Kidney tubule cell (primary cell): ENCODE measurements at places on chromosomes 16 and 17.

DNA sequence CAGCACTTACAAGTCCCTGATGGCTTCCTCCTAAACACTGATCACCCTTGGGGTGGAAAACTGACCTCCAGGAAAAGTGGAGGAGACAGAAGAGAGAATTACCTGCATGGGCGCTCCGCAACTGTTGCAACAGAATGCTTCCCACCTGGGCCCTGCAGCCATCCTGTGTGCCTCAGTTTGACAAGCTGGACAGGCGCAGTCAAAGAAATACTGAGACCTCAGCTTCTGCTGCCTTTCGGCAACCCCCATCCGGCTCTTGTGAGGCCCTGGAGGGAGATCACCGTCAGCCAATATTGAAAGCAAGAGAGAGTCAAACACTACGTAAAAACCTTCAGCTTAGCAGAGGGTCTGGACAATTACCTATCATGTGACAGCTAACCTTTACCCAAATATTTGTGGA is 24.8 kb downstream of the SERPINF1 start:
- no peak for DNase-seq

DNA sequence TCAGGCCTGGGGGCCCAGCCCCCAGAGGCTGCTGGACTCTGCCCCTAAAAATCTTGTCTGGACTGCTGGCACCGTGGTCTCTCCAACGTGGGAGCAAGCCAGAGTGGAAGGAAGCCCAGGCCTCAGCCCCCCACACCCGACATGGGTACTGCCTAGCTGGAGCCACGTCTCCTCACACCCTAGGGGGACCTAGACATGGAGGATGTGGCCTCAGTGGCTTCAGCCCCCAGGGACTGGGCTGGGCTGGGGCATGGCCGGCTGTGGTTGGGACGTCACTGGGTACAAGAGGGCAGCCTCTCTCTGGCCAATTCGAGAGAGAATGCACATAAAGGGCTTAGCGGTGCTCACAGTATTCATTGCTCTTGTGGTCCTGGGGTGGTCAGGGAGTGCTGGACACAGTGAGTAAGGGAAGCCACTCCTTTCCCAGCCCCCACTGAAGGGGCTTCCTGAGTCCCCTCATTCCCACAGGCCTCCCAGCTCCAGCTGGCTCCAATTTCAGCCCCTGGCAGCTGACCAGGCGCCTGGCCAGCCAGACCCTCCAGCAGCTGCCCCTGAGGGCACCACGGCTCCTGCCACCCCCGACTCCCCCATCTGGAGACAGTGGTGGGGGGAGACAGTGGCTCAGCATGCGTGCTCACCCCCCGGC is 1.1 kb downstream of the CDH15 start:
- DNase-seq: no peak

DNA sequence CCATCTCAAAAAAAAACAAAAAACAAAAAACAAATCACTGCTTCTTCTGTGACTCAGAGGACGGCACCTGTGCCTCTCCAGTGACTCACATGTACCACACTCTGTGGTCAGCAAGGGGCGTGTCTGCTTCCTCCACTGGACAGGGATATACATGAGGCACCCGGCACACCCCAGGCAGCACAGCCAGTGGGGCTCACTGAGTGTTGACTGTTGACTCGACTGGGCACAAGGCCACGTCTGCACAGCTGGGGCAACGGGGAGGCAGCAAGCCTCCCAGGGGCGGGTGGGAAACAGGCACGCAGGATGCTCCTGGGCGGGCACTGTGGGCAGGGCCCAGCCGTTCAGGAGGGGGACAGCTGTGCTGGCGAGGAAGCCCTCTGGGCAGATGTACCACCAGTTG is 64.1 kb downstream of the TIMM22 start:
- peak; percentile 98 for DNase-seq

- peak; percentile 34 for DNase-seq
These were observed 22.1 kb downstream of the TMC7 start for GRCh38 chr16:19005561-19006445.

DNA sequence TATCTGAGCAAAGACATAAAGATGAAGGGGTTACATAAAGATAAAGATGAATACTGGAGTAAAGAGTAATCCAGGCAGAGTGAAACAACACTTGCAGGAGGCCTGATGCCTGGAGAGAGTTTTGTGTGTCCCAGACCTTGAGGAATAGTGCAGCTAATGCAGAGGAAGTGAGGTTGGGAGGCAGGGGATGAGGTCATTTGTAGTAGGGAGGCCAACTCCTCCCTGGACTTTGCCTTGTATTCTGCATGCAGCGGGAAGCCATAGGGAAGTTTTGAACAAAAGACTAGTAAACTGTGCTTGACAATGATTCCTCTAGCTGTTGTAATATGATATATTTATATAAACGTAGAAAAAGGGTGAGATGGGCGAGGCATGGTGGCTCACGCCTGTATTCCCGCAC is 356.6 kb downstream of the KCNJ2 start:
- no peak for DNase-seq

DNA sequence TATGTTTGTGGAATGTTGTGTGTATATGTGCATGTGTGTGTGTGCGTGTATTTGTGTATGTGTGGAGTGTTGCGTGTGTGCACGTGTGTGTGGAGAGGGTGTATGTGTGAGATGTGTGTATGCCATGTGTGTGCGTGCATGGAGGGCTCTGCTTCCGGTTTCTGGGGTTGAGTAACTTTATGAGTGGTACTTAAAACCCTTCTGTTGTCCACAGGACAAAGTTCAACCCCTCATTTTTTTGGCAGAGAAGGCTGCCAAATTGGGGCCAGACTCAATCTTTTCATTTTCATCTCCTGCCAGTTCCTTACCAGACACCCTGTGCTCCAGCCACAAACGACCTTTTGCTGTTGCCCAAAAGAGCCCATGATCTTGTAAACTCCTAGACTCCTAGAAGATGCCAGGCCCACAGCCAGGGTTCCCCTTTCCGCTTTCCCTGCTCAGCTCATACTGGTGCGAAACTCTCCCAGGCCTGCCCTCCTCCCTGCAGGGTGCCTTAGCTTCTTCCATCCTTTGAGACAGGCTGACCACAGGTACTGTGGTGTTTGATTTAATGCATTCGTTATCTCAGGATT is 100.2 kb downstream of the CMIP start:
- no peak for DNase-seq
